ENCODE measurements at places on chromosomes 5 and 9.

DNA sequence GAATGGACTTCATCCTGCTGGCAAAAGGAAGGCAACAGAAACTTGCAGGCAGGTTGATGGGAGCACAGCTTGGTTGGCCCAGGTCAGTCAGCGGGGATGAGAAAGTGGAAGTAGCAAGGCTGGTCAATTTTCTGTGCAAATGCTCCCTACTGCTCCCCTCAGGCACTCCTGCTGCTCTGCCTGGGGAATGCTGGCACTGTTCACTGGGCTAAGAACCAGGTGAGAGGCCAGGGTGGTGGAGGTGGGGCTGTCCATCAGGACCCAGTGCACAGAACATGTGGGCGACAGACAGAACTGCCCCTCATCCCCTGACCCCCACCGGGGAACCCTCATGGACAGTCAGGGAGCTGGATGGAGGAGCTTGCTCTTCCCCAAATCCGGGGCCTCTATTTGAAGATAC is 593.1 kb downstream of the IRX1 start:
- no peak for DNase-seq

- no peak for DNase-seq
Measured at GRCh38 chr9:120161776-120162175, 418.2 kb downstream of the CDK5RAP2 start.

GRCh38 chr5:125602184-125602583 is 821.0 kb upstream of the GRAMD2B start:
- no peak for DNase-seq

GRCh38 chr5:169667896-169668674 is 31.0 kb downstream of the DOCK2 start:
- DNase-seq, result no peak

GRCh38 chr9:77945798-77946197 is 85.8 kb downstream of the GNAQ start:
- DNase-seq, result no peak

- no peak for DNase-seq
Measured at GRCh38 chr5:14129123-14129522, 14.0 kb upstream of the TRIO start.

DNA sequence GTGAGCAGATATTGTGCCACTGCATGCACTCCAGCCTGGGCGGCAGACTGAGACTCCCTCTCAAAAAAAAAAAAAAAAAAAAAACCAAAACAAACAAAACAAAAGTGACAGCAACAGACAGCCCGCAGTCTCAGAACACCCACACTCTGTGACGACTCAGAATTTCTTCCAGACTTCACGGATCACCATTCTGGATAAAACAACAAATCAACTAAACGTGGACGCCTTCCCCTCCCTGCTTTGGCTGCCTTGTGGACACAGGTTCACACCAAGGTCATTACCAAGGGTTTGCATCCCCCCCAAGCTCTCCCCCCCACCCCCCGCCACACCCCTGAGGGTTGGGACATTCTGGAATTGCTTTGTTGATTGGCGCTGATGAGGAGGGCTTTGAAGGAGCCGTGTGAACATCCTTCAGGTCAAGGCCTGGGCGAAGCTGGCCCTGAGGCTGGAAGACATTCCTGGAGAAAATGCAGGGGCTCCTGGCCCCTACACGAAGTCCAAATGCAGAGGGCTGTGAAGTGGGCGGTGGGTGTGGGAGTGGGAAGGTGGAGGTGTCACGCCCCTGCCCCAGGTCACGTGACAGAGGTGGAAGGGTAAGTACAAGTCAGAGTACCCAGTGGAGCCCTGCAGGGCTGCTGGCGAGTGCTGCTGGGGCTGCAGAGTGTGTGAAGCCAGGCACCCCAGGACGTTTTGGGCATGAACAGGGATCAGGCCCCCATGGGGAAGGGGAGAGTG is 10.1 kb downstream of the LCN10 start:
- DNase-seq, result no peak

- no peak for DNase-seq
Measured at GRCh38 chr9:5278486-5278885, 26.0 kb downstream of the RLN2 start.

DNA sequence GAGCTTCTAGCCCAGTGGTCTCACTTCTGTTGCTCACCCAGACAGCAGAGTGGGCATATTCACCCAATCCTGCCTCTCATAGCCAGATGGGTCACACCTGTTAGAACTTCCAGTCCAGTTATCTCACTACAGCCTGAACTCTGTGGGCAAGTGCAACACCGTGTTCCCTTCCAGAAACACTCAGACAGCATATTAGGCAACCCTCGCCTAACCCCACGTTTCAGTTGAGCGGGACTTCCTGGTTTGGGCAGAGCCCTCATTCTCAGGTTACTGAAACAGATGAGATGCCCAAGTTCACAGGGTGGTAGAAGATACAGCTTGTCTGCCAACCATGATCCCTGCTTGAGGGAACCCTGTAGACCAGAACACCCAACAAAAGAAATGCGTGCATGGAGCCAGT is 538.2 kb downstream of the CYLC2 start:
- DNase-seq, result no peak
